T-helper 17 cell (primary cell): ENCODE measurements at places on chromosomes 1 and 21. TPM values are rescaled to one million over a fixed set of nuclear protein-coding genes. Genes with fewer than 3 reads are reported as not detected.

- DNase-seq, result no peak
Observed at GRCh38 chr1:31183927-31184554, 55.6 kb downstream of the NKAIN1 start.

- DNase-seq, result no peak
Observed at GRCh38 chr1:20425622-20426021, 60.4 kb downstream of the CAMK2N1 start.

DNA sequence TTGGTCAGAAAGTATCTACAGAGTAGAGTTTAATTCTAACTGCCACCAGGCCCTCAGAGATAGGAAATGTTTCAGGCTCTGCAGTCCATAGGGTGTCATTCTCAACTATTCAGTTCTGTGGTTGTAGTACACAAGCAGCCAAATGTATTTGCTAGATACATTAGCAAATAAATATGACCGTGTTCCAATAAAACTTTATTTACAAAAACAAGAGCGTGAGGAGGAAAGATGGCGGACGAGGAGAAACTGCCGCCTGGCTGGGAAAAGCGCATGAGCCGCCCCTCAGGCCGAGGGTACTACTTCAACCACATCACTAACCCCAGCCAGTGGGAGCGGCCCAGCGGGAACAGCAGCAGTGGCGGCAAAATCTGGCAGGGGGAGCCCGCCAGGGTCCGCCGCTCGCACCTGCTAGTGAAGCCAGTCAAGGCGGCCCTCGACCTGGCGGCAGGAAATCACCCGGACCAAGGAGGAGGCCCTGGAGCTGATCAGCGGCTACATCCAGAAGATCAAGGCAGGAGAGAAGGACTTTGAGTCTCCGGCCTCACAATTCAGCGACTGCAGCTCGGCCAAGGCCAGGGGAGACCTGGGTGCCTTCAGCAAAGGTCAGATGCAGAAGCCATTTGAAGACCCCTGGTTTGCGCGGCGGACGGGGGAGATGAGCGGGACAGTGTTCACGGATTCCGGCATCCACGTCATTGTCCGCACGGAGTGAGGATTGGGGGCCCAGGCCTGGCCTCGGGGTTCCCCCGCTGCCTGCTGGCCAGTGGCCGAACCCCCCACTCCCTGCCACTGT, 286.1 kb downstream of the LRRC40 start:
- DNase-seq, result no peak

GRCh38 chr1:54275349-54275748, 75.4 kb downstream of the MRPL37 start:
- DNase-seq, result no peak

The TMEM82 gene
- total RNA-seq, result not detected

The AKNAD1 gene
- total RNA-seq, result not detected

DNA sequence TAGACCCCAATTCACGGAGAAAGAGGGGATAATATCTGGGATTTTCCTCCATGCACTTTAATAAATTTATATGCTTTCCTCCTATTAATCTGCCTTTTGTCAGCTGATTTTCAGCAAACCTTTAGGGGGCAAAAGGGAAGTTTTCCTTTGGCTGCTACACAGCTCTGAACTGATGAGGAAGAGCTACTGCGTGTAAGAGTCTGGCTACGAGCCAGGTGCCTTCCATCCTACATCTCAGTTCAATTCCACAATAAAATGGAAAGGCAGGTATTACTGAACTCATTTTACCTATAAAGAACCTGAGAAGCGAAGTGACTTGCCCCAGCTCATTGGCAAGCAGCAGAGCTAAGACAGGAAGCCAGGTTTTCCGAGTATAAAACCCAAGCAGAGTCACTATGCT, 28.3 kb upstream of the ZNF326 start:
- no peak for DNase-seq

The SYCP1 gene
- not detected for total RNA-seq

DNA sequence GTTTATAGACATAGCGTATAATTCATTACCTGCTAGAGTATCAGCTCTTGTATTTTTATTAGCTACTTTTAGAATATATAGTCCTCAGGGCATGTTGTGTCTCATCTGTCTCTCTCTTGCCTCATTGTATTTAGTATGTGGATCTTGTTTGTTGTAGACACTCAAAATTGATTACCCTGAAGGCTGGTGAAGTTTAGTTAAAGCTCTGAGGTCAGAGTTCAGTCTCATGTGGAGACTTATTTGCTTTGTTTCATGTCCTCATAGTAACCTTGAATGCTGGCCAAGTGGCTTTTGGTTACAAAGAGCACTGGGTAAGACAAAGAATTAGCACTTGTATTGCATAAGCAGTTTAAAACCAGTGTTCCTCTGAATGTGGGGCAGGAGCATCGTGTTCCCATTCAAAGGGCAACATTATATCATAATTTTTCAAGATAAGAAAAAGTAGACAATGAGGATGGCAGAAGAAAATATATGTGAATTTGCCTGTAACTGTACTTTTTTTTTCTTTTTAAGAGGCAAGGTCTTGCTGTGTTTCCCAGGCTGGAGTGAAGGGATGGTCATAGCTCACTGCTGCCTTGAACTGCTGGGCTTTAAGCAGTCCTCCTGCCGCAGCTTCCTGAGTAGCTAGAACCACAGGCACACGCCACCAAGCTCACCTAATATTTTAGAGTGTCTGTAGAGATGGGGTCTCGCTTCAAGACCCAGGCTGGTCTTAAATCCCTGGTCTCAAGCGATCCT, 17.4 kb downstream of the CNST start:
- DNase-seq, result no peak

The IGSF5 gene
- not detected for total RNA-seq

GRCh38 chr1:221881805-221882581, 140.1 kb upstream of the DUSP10 start:
- no peak for DNase-seq
